ENCODE measurements at places on chromosomes 1 and 21.

DNA sequence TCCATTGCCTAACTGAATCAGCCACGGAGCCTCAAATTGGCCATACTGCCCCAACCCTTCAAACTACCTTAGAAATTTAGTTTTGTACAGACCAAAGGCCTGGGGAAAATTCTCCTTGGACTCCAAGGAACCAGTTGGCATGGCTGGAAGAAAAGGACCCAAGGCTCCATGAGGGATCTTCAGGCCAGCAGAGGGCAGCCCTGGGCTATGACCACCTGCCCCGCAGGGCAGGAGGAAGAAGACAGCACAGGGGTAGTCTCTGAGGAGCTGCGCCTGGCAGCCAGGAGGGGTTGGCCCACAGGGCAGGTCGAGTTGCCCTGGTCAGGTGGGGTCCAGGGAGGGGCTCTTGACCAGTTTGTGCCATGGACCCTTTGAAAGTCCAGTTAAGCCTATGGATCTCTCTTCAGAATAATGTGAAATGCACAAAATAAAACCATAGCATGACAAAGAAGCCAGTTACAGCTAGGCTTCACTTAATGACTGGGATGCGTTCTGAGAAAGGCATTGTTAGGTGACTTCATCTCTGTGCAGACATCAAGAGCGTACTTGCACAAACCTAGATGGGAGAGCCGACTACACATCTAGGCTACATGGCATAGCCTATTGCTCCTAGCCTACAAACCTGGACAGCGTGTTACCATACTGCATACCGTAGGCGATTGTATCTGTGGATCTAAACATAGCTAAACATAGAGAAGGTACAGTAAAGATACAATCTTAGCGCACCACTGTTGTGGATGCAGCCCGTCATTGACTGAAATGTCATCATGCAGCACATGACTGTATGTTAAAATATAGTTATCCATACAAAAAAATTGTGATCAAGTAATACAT is 26.1 kb downstream of the CACNA1S start:
- DNase-seq = peak; percentile 82

DNA sequence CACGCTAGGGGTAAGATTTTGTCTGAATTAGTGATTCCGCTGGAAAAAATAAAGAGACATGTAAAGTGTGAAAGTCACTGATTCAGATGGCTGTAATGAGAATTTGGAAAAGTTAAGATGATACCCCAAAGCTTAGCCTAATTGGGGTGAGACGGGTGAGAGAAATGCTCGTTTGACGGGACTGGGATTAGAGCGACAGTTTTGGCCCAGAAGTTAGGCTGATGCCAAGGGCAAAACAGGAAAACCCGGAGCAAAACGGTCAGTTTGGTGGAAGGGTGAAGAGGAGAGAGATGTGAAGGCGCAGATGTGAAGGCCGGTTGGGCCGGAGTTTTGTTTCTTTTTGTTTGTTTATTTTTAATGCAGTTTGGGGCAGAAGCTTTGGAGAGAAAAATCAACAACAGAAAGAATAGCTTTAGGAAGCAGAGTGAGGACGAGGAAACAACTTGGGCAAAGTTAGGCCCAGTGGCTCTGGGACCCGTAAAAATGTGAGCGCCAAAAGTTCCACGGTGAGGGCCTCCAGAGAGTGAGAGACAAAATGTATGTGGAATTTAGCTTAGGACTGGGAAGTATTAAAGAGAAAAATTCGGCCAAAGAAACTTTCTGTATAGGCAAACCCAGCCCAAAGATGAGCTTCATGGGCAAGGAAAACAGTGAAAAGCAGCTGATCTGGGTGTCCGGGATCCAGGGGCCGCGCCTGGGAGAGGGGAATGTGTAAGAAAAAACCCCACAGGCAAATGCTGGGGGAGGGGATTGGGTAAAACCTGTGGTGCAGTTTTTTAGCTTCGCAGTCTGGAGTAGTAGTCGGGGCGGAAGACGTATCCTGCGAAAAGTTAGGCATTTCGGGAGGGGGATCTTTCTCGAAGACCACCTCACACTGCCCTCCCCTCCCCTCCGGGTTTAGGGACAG is 1.2 kb downstream of the DMRTA2 start:
- peak; percentile 44 for DNase-seq

- no peak for DNase-seq
Measured at GRCh38 chr1:77900687-77901293, 12.4 kb downstream of the NEXN start.

DNA sequence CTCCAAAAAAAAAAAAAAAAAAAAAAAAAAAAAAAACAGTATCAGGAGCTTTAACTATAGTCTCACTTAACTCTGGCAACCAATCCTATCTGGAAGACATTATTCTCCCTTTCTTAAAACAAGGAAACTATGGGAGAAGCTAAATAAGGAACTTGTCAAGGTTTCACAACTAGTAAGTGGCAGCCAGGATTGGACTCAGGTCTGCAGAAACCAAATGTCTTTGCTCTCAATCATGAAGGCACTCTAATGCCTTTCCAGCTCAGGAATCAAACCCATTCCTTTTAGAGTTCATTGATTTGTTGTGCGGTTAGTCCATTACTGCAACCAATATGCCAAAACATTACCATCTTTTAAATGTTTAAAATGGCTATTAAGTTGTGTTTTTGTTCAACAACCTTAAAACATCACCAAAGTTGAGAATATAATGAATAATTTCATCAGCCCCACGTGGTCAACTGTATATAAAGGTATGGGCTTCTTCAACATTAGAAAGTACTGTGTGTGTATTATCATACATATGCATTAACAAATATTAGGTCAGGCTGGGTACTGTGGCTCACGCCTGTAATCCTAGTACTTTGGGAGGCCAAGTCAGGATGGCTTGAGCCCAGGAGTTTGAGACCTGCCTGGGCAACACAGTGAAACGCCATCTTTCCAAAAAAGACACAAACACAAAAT is 1.5 kb downstream of the EPRS1 start:
- DNase-seq = no peak

- no peak for DNase-seq
Measured at GRCh38 chr1:234214129-234214910, 158.9 kb upstream of the COA6 start.

DNA sequence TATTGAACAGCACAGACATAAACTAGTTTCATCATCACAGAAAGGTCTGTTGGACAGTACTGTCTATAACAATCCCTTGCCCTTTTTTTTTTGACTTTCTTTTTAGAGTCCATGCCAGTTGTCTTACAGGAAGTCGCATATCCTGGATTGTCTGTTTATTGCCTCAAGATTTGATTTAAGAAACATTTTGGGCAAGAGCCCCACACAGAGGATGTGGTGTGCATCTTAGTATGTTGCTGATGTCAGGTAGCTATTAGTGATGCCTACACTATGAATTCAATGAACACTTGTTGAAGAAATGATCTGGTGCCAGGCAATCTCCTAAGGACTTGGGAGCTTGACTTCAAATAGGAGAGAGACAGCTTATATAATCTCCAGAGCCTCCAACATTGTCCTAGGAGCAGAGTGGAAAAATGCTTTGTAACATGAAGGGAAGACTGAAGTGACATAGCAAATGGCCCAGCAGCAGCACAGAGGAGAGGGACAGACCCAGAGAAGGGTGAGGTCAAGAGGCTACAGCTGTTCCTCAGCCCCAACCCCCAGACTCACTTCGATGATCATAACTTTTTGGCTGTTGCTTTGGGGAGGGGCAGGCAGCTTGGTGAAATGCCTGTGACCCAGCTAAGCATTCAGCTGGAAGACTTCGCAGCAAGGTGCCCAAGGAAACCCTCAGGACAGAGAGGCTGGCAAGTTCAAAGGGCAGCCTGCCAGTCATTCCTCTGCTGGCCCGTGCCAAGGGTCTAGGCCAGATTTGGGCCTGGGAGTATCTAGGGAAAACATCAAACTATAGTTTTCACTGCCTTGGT is 7.5 kb upstream of the RAB29 start:
- DNase-seq = no peak

DNA sequence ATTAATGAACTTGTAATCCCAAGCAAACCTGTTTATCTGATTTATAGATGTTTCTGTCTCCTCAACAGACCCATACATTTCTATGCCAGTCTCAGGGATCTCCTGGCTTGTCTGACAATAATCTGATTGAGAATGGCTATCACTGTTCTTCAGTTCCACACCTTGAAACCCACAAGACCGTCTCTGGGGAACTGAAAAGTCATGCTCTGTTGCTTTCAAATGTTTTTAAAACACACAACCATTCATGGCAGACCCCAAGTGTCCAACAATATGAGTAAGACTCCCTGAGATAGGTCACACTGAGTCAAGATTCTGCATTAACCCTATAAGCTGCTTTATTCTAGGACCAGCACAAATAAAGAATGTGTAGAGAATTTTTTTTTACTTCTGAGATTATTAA is 611.2 kb upstream of the PLXNA2 start:
- DNase-seq = no peak

GRCh38 chr21:35616090-35616489 is 444.2 kb downstream of the SETD4 start:
- DNase-seq = no peak

Measured in HuH-7.5 (cell line).